Daoy (cell line): ENCODE measurements at places on chromosomes 11 and 22.

- no peak for DNase-seq
These were observed 30.6 kb downstream of the SC5D start for GRCh38 chr11:121323046-121323607.

DNA sequence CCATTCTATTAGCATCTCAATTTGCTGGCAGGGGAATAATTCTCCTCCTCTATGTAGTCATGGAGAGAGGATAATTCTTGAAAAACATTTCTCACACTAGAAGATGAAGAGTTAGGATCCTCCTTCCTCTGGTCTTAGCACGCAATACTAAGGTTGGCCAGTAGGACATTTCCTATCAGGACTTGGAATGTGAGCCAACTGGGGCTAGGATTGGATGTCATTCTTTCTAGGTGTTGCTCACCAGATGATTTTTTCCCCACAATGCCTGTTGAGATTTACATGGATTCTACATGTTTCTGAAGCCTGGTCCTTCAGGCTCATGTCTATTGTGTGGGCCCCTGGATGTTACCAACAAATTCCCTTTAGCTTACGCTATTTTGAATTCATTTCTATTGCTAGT, 28.0 kb downstream of the SLN start:
- DNase-seq: no peak

GRCh38 chr11:130299978-130300377, 14.7 kb downstream of the ZBTB44 start:
- no peak for DNase-seq

DNA sequence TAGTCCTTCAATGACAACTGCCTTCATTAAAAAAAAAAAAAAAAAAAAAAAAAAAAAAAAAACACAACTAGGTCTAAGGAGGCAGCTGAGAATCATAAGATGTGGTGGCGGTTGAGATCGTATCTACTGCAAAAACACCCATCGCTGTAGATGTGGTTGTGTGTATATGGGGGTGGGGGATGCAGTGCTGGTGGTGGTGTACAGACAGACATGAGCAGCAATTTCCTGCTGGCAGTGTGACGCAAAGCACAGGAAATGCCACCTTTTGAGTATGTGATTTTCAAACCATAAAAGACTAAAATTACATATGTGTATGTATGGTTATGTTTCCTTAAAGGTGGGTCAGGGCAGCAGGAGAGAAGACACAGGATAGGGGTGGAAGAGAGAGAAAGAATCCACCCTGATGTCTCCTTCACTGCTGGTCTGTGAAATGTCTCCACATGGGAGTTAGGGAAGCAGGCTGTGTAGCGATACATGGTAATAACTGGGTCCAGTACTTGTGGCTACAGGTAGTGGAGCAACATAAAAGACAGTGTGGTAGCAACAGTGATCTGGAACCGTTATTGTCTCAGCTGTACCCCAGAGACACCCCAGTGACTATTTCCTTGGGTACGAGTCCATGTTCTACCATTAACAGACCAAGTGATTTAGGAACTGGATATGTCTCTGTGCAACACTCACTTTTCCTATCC, 57.9 kb downstream of the SYTL2 start:
- DNase-seq: no peak

- DNase-seq: peak; percentile 39
These were observed 34.1 kb downstream of the SERGEF start for GRCh38 chr11:17978553-17979287.

DNA sequence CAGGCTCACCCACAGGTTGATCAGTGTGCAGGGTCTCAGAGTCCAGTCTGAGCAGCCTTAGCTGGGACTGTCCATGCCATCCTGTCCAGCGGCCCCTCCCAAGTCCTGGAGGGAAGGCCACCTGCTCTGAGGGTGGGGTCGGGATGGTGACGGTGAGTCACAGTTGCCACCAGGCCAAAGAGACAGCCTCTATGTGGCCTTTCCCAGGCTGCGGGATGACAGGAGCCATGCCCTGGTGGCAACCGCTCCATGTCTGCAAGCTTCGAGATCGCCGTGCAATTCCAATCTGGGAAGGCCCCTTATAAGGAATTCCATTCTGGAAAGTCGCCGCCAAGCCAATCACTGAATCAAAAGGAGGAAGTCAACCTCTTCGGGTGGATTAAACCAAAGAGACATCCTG, 47.5 kb downstream of the RTL6 start:
- no peak for DNase-seq

GRCh38 chr11:131815590-131815989, 445.2 kb downstream of the NTM start:
- DNase-seq: no peak

DNA sequence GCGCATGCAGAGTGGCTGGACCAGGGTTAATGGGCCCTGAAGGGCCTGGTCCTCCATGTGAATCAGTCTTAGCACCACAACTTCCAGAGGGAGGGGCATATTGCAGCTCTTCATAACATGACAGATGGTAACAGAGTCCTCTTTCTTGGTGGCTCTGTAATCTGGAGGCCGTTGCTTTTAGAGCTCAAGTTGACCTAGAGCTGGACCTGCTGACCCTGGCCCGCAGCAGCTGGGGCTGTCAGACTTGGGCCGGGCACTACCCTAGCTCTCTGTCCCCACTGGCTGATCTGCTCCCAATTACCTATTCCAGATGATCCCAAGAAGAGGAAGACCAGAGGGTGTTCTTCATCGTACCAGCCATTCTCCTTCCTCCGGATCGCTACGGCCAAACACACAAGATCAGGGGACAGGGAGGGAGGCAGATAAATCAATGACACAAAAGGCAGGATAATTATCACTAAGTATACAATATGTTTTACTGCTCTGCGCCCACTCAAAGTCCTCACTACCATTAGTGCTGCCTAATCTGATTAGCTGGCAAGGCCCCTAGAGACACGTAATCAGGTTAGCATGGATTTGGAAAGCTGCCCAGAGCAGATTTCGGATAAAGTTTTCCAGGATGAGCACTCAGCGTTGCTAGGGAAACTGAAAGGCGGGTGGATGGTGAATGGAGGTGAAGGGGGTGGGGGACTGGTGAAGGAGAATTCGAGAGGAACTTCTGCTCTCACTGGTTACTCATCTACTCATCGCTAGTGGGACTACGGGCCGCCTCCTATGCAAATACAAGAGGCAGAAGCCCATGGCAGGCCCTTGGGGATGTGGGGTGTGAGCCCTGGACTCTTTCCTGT, 64.5 kb upstream of the PHOX2A start:
- peak; percentile 87 for DNase-seq

GRCh38 chr22:39469326-39469680, 12.5 kb downstream of the MGAT3 start:
- DNase-seq: no peak

DNA sequence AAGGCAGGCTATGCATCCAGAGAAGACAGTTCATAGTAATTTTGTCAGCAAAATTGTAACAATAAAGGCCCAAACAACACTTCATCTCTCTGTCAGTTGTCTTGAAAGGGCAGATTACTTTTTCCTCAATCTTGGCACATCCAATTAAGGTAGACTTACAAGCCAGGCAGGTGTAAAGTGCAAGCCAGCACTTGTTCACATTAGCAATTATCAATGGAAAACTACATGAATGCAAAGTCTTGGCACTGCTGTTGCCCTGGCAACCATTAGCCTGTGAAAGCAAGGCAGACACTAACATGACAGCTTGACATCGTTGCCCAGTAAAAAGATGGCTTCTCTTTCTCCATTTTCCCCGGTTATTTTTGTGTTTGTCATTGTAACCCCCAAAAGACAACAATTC, 677.2 kb upstream of the TENM4 start:
- DNase-seq: no peak
